ENCODE measurements at places on chromosomes 1 and 21. TPM values are rescaled to one million over a fixed set of nuclear protein-coding genes. Genes with fewer than 3 reads are reported as not detected.

- no peaks in the 10 kb centered on the region for H3K4me1 ChIP-seq
- no peak overlapping the region for H3K4me3 ChIP-seq
- DNase-seq: no peak
- no peaks in the 10 kb centered on the region for H3K27me3 ChIP-seq
- H3K27ac ChIP-seq: no peak overlapping the region
Measured at GRCh38 chr1:209564849-209565248, 18.7 kb upstream of the CAMK1G start.

DNA sequence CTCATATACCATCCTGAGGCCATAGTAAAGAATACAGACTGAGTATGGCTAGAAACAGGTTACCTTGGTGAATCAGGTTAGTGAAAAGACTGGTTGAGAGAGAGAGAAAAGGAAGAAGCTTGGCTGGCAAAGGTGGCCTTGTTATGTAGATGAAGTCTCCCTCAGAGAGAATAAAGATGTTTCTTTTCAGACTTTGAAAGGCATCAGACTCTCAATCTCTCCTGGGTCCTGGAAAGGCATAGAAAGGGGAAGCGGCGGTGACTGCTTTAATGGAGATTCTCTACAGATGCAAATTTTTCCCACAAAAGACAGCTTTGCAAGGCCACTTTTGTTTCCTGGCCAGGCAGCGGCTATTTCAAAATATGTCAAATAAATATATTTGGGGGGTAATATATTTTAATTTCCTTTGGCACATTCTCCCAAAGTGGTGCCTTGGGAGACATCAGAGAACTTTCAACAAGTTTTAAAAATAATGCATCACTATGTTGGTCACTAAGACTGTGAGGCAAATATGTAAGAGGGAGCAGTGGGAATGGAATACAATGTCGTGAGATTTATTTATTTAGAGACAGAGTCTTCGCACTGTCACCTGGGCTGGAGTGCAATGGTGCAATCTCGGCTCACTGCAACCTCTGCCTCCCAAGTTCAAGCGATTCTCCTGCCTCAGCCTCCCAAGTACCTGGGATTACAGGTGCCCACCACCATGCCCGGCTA is 46.1 kb downstream of the NPHS2 start:
- DNase-seq: no peak
- no peaks in the 10 kb centered on the region for H3K27me3 ChIP-seq
- H3K36me3 ChIP-seq: no peaks in the 10 kb centered on the region
- no peak overlapping the region for H3K4me3 ChIP-seq
- no peak overlapping the region for H3K27ac ChIP-seq
- H3K4me1 ChIP-seq: no peaks in the 10 kb centered on the region

DNA sequence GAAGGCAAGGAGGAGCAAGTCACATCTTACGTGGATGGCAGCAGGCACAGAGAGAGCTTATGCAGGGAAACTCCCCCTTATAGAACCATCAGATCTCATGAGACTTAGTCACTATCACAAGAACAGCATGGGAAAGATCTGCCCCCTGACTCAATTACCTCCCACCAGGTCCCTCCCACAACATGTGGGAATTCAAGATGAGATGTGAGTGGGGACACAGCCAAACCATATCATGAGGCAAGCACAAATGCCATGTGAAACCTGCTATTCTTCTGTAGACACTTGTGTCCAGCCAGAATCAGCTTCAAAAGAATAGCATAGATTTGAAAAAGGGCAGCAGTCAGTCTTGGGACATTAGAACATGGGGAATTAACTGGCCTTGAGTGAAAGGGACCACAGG is 32.2 kb upstream of the UBE2U start:
- H3K36me3 ChIP-seq: peaks cover 11% of the 10 kb centered on the region
- DNase-seq: no peak
- H3K27me3 ChIP-seq: no peaks in the 10 kb centered on the region
- H3K4me1 ChIP-seq: peaks cover 47% of the 10 kb centered on the region
- peak overlapping the region; percentile 22 for H3K4me3 ChIP-seq
- peak overlapping the region; percentile 97 for H3K27ac ChIP-seq

- H3K4me1 ChIP-seq: no peaks in the 10 kb centered on the region
- no peak overlapping the region for H3K4me3 ChIP-seq
- no peaks in the 10 kb centered on the region for H3K36me3 ChIP-seq
- no peak overlapping the region for H3K27ac ChIP-seq
- H3K27me3 ChIP-seq: peaks cover 42% of the 10 kb centered on the region
Measured at GRCh38 chr1:18736958-18737357, 106.3 kb downstream of the PAX7 start.

- no peak overlapping the region for H3K4me3 ChIP-seq
- H3K4me1 ChIP-seq: 0 out of 2 replicates have a peak, but pooled peaks cover 6% of the 10 kb centered on the region
- H3K27ac ChIP-seq: no peak overlapping the region
- no peak for DNase-seq
- H3K36me3 ChIP-seq: no peaks in the 10 kb centered on the region
Measured at GRCh38 chr1:47431534-47431933, 6.3 kb upstream of the FOXD2 start.

GRCh38 chr1:17719874-17720273 is 35.3 kb upstream of the ACTL8 start:
- no peaks in the 10 kb centered on the region for H3K36me3 ChIP-seq
- H3K27ac ChIP-seq: no peak overlapping the region
- no peaks in the 10 kb centered on the region for H3K4me1 ChIP-seq
- H3K27me3 ChIP-seq: no peaks in the 10 kb centered on the region
- no peak for DNase-seq
- H3K4me3 ChIP-seq: no peak overlapping the region

- H3K27me3 ChIP-seq: no peaks in the 10 kb centered on the region
- DNase-seq: peak; percentile 60
- H3K4me3 ChIP-seq: no peak overlapping the region
- H3K27ac ChIP-seq: no peak overlapping the region
- H3K36me3 ChIP-seq: no peaks in the 10 kb centered on the region
Measured at GRCh38 chr1:110412576-110412975, 5.1 kb upstream of the LAMTOR5 start.

DNA sequence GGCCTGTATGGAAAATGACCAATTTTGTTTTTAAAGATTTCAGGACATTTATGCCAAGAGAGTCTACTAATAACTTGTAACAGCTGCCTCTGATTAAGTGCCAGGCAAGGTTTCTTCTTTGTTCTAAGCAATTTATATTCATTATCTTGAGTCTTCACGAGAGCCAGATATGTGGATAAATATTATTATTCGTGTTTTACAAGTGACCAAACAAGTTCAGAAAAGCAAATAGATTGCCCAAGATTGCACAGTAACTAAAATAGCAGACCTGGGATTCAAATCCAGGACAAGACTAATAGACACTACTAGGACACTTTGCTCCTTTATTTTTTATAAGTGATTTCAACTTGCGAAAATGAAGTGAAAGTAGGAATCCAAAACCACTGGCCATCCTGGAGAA is 30.1 kb upstream of the DPT start:
- H3K36me3 ChIP-seq: no peaks in the 10 kb centered on the region
- no peaks in the 10 kb centered on the region for H3K4me1 ChIP-seq

- H3K4me3 ChIP-seq: no peak overlapping the region
- DNase-seq: no peak
- H3K4me1 ChIP-seq: no peaks in the 10 kb centered on the region
- H3K27me3 ChIP-seq: no peaks in the 10 kb centered on the region
Measured at GRCh38 chr21:35953597-35953996, 106.7 kb downstream of the SETD4 start.

DNA sequence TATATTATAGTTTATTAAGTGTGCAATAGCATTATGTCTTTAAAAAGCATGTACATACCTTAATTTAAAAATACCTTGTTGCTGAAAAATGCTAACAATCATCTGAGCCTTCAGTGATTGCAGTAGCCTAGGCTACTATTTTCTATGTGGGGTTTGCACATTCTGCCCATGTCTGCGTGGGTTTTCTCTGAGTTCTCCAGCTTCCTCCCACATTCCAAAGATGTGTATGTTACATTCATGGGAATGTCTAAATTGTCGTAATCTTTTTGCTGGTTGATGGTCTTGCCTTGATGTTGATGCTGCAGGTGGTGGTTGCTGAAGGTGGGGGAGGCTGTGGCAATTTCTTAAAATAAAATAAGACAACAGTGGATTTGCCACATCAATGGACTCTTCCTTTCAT is 12.5 kb downstream of the AADACL3 start:
- no peak overlapping the region for H3K4me3 ChIP-seq
- DNase-seq: no peak
- H3K27ac ChIP-seq: no peak overlapping the region

DNA sequence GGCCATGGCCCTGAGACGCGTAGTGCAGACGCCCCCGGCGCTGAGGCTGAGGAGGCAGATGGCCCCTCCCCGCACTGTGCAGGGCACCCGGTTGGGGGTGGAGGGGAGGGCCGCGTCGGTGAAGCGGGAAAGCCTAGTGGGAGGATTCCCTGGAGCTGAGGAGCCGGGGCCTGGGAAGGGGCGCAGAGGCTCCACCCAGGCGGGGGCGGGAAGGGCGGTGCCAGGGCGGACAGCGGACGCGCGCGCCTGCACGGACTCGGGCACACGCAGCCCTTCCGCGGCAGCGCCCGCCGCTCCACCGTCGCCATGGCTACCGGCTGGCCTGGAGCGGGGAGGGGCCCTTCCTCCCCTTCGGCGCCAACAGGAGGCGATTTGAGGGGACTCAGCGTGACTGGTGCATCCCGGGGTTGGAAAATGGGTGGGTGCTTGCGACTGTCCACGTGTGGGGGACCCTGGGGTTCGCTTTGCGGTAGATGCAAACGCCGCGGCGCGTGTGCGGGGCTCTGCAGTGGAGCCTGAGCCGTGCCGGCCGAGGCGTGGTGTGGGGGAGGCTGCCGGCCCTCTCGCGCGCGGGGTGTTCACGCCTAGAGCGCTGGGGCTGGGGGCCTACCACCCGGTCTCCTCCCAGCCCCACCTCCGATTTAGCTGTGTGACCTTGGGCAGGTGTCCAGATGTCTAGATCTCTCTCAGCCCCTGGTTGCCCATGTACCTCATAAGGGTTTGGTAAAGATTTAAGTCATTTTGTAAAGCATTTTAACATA is 35.1 kb downstream of the PTPRF start:
- H3K27me3 ChIP-seq: no peaks in the 10 kb centered on the region
- 0 out of 2 replicates have a peak, but pooled peaks cover 7% of the 10 kb centered on the region for H3K36me3 ChIP-seq
- H3K4me1 ChIP-seq: no peaks in the 10 kb centered on the region

The TAS1R1 gene
- not detected for total RNA-seq

Data from PC-9 (cell line).